ENCODE measurements at places on chromosomes 12 and 14. TPM values are rescaled to one million over a fixed set of nuclear protein-coding genes. Genes with fewer than 3 reads are reported as not detected.
A peak's percentile ranks its signal among the peaks of the same experiment; 100 is the strongest.

DNA sequence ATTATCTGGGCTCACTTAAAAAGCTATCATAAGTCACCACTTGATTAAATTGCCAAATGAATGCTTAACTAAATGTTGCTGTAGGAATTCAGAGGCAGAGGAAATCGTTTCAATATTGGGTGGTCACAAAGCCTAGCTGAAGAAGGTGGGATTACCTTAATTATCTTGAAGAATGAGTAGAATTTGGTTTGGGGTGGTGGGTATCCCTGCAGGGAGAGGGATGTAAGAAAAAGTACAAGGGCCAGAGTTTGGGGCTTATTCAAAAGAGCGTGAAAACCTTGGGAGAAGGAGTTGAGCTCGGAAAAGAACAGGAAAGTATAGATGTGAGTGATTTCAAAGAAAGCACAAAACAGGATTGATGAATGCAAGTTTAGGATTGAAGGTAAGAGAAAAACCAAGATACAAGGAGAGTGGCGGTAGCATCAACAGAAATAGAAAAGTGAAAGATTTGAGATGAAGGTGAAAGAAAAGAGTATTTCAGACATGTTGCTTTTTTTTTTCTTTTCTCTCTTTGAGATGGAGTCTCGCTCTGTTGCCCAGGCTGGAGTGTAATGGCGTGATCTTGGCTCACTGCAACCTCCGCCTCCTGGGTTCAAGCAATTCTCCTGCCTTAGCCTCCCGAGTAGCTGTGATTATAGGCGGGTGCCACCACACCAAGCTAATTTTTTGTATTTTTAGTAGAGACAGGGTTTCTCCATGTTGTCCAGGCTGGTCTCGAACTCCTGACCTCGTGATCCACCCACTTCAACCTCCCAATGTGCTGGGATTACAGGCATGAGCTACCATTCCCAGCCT, 1.7 kb downstream of the BRMS1L start:
- no peaks in the 10 kb centered on the region for H3K27me3 ChIP-seq
- H3K4me1 ChIP-seq = peaks cover 19% of the 10 kb centered on the region
- no peak for DNase-seq

GPX2 gene
- not detected for total RNA-seq

GRCh38 chr12:99809909-99810308, 162.4 kb downstream of the GARIN6 start:
- no peak overlapping the region for H3K4me3 ChIP-seq
- no peak overlapping the region for H3K27ac ChIP-seq
- no peaks in the 10 kb centered on the region for H3K4me1 ChIP-seq

DNA sequence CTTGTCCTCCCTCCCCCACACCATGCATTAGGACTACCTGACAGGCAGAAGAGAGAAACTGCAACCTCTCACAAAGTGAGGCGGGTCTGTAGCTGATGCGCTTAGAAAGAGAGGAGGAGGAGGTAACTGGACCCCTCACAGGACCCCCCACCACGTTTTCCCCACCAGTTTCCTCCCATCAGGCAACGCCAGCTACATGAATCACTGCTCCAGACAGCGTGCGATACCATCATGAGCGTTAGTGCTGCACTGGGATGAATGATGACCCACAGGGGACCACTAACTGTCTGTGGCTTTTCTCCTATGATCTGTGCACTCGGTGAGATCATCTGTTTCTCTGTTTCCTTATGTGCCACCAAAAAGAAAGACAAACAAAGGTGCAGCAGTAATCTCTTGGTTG, 77.7 kb downstream of the KCNK10 start:
- H3K27me3 ChIP-seq = peaks cover 33% of the 10 kb centered on the region
- no peaks in the 10 kb centered on the region for H3K36me3 ChIP-seq
- no peak overlapping the region for H3K27ac ChIP-seq
- H3K4me1 ChIP-seq = no peaks in the 10 kb centered on the region

GRCh38 chr12:69329669-69330428, 18.3 kb upstream of the LYZ start:
- peaks cover 42% of the 10 kb centered on the region for H3K4me1 ChIP-seq
- no peaks in the 10 kb centered on the region for H3K36me3 ChIP-seq
- peak; percentile 9 for DNase-seq
- H3K4me3 ChIP-seq = peak overlapping the region; percentile 81
- no peaks in the 10 kb centered on the region for H3K27me3 ChIP-seq
- peak overlapping the region; percentile 92 for H3K27ac ChIP-seq

DNA sequence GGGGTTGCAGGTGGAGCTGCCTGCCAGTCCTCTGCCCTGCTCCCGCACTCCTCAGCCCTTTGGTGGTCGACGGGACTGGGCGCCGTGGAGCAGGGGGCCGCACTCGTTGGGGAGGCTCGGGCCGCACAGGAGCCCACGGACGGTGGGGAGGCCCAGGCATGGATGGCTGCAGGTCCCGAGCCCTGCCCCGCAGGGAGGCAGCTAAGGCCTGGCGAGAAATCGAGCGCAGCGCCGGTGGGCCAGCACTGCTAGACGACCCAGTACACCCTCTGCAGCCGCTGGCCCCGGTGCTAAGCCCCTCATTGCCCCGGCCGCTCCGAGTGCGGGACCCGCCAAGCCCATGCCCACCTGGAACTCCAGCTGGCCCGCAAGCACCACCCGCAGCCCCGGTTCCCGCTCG, 221.8 kb downstream of the BTG1 start:
- H3K27me3 ChIP-seq = no peaks in the 10 kb centered on the region
- DNase-seq = no peak
- no peaks in the 10 kb centered on the region for H3K36me3 ChIP-seq

- no peaks in the 10 kb centered on the region for H3K4me1 ChIP-seq
- H3K27ac ChIP-seq = no peak overlapping the region
- no peaks in the 10 kb centered on the region for H3K36me3 ChIP-seq
- DNase-seq = no peak
- no peaks in the 10 kb centered on the region for H3K27me3 ChIP-seq
These were observed 264.7 kb downstream of the EGLN3 start for GRCh38 chr14:33686218-33686617.

GRCh38 chr12:66500841-66501240, 178.0 kb downstream of the GRIP1 start:
- H3K27me3 ChIP-seq = peaks cover 4% of the 10 kb centered on the region
- H3K36me3 ChIP-seq = no peaks in the 10 kb centered on the region
- H3K4me3 ChIP-seq = no peak overlapping the region
- H3K4me1 ChIP-seq = peaks cover 8% of the 10 kb centered on the region
- H3K27ac ChIP-seq = no peak overlapping the region

GRCh38 chr14:79584679-79585078, 626.6 kb downstream of the DIO2 start:
- DNase-seq = no peak
- no peaks in the 10 kb centered on the region for H3K27me3 ChIP-seq
- H3K36me3 ChIP-seq = no peaks in the 10 kb centered on the region
- H3K4me3 ChIP-seq = no peak overlapping the region
- no peak overlapping the region for H3K27ac ChIP-seq

GRCh38 chr12:55955800-55956508, 9.9 kb downstream of the PMEL start:
- H3K36me3 ChIP-seq = peaks cover 15% of the 10 kb centered on the region
- peaks cover 18% of the 10 kb centered on the region for H3K4me1 ChIP-seq
- no peak overlapping the region for H3K4me3 ChIP-seq
- H3K27ac ChIP-seq = peak overlapping the region; percentile 21
- H3K27me3 ChIP-seq = no peaks in the 10 kb centered on the region
- peak; percentile 56 for DNase-seq

KRT85 gene
- not detected for total RNA-seq

DNA sequence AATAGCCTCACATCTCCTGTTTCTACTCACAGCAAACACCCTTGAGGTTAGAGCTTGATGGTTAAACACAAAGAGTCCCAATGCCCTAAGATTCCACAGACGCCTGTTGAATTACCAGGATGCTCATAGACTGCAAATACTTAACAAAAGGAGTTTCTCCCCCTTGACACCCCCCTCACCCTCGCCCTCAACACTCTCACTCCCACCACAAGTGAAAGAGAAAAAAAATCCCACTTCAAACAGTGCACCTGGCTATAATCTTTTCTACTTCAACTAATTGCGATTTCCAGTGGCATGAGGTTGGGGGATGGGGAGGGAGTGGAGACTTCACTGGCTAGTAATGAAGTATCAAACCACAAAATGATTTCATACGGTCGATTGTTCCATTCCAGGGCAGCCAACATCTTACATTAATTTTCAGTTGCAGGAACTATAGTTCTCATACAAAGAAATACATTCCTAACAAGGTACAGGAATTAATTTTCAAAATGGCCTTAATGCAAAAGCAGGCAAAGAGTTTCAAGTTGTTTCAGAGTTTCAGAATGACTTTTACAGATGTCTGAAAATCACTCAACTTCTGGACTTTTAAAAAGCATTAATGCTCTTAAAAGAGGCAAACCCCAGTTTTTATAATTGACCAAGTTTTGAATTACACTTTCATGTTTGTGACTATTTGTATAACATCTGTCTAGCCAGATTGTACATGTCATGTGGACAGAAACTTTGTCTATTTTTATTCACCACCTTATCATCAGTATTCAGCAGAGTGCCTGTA, 390.7 kb downstream of the C12orf75 start:
- H3K27ac ChIP-seq = no peak overlapping the region
- peak; percentile 12 for DNase-seq
- H3K4me1 ChIP-seq = no peaks in the 10 kb centered on the region
- H3K27me3 ChIP-seq = peaks cover 31% of the 10 kb centered on the region
- no peak overlapping the region for H3K4me3 ChIP-seq

- no peak overlapping the region for H3K4me3 ChIP-seq
- no peaks in the 10 kb centered on the region for H3K4me1 ChIP-seq
- no peaks in the 10 kb centered on the region for H3K36me3 ChIP-seq
- no peak for DNase-seq
- H3K27me3 ChIP-seq = peaks cover 31% of the 10 kb centered on the region
These were observed 5.7 kb downstream of the SVOP start for GRCh38 chr12:109014984-109015765.

FAM177A1 gene
- total RNA-seq = 35.9 TPM

LRRC74A gene
- not detected for total RNA-seq

DNA sequence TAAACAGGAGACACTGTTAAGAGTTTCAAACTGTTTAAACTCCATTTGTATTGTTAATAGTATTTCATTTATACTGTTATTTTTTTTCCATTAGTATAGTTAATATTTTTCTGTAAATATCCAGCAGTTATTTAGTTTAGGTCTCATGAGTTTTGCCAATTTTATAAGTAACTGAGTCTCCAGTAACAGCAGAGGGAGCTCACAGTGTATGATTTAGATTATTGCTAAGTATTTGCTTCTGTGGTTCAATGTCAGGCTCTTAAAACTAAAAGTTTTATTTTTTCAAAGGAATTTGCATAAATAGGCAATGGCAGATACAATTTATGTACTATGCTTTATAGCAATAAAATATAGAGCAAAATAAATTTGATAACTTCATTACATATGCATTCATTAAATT, 209.7 kb downstream of the ATXN7L3B start:
- H3K4me1 ChIP-seq = no peaks in the 10 kb centered on the region
- no peak for DNase-seq
- H3K4me3 ChIP-seq = no peak overlapping the region
- H3K27ac ChIP-seq = no peak overlapping the region
- H3K36me3 ChIP-seq = no peaks in the 10 kb centered on the region

DNA sequence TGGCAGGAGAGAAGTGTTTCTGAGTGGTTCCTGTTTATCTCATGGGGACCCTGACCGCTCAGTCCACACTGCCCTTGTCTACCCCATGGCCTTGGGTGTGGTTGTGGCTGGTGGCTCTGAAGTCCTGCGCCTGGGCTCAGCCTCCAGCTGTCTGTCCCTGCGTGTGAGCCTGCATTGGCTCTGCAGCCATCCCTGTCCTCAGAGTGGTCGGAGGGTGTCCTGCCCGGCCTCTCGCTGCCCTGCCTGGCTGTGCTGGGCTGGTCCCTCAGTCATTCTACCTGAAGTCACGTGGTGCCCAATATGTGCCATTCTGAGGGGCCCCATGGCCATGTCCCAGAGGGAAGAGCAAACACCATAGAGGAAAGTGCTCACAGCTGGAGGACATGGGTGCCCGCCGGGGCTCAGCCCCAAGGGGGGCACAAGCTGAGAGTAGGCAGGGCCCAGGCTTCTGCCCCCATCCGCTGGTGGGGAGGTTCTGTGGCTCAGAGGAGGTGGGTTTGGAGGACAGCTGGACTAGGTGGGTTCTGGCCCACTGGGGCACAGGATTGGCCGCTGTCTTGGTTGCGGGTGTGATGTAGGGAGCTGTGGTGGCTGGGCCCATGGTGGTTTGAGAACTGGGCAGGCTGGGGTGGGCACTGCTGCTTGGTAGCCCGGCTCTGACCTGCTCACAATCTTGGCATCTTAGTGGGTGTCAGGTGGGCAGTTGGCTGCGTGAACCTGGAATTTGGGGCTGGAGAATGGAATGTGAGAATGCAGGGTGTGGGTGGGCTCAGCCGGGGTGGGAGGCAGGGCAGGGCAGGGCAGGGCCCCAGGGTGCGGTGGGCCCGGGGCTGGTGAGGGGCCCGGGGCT, 11.6 kb downstream of the TEDC1 start:
- H3K27ac ChIP-seq = no peak overlapping the region
- DNase-seq = no peak
- H3K27me3 ChIP-seq = peaks cover 24% of the 10 kb centered on the region
- no peaks in the 10 kb centered on the region for H3K36me3 ChIP-seq
- H3K4me1 ChIP-seq = no peaks in the 10 kb centered on the region

GRCh38 chr12:54596526-54596946, 8.1 kb upstream of the PPP1R1A start:
- no peak overlapping the region for H3K27ac ChIP-seq
- H3K4me3 ChIP-seq = no peak overlapping the region
- peaks cover 5% of the 10 kb centered on the region for H3K4me1 ChIP-seq
- H3K27me3 ChIP-seq = peaks cover 8% of the 10 kb centered on the region
- peak; percentile 29 for DNase-seq

- no peak for DNase-seq
- H3K4me3 ChIP-seq = no peak overlapping the region
- H3K27ac ChIP-seq = no peak overlapping the region
- H3K4me1 ChIP-seq = no peaks in the 10 kb centered on the region
These were observed 127.8 kb downstream of the CFAP54 start for GRCh38 chr12:96617178-96617577.

OTOGL gene
- not detected for total RNA-seq

DNA sequence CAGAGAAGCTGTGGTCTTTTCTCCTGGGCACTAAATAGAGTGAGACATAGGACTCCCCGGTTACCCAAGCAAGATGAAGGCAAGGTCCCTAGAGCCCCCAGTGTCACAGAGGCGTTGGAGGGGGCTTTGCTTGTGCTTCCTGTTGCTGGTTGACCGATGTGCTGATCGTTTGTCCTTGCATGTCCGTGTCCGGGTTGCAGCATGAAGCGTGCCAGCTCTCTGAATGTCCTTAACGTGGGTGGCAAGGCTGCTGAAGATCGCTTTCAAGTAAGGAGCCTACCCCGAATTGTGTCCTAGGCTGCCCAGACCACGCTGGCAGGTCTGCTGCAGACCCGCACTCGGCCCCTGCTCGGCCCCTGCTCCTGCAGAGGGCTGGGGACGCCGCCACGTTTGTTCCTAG, 23.1 kb downstream of the XRCC3 start:
- no peaks in the 10 kb centered on the region for H3K4me1 ChIP-seq
- DNase-seq = no peak
- no peaks in the 10 kb centered on the region for H3K27me3 ChIP-seq
- H3K36me3 ChIP-seq = peaks cover 4% of the 10 kb centered on the region

- H3K27ac ChIP-seq = no peak overlapping the region
- H3K27me3 ChIP-seq = no peaks in the 10 kb centered on the region
- no peak overlapping the region for H3K4me3 ChIP-seq
- peaks cover 4% of the 10 kb centered on the region for H3K36me3 ChIP-seq
- no peak for DNase-seq
These were observed 79.6 kb upstream of the STK38L start for GRCh38 chr12:27164330-27165040.

- H3K36me3 ChIP-seq = no peaks in the 10 kb centered on the region
- no peak for DNase-seq
- no peak overlapping the region for H3K4me3 ChIP-seq
- no peaks in the 10 kb centered on the region for H3K4me1 ChIP-seq
- no peaks in the 10 kb centered on the region for H3K27me3 ChIP-seq
- H3K27ac ChIP-seq = no peak overlapping the region
These were observed 428.2 kb downstream of the ATP23 start for GRCh38 chr12:58369576-58369975.

ADCY4 gene
- 0.70 TPM for total RNA-seq

Data from activated naive CD8-positive, alpha-beta T cell treated with anti-CD3 and anti-CD28 coated beads for 36 hours (primary cell).